A549 treated with CORT108297 at 1 μM for 4 hours (cell line): ENCODE measurements at places on chromosomes 3 and 15. TPM values are rescaled to one million over a fixed set of nuclear protein-coding genes. Genes with fewer than 3 reads are reported as not detected.

LMAN1L gene
- 0.03 to 0.08 TPM (median 0.08 TPM) in 3 of 5 replicates, not detected in the others for total RNA-seq

LRRC31 gene
- 0.02 TPM in 1 of 5 replicates, not detected in the others for total RNA-seq

CNBP gene
- 333 to 359 TPM (median 338 TPM) in 5 replicates for total RNA-seq

ELL3 gene
- total RNA-seq, result 1.3 to 2.5 TPM (median 1.8 TPM) in 5 replicates

C2CD4A gene
- total RNA-seq, result 0.05 to 0.11 TPM (median 0.07 TPM) in 5 replicates

PLSCR5 gene
- total RNA-seq, result not detected in 5 replicates

DUOXA2 gene
- total RNA-seq, result not detected in 5 replicates

GPR87 gene
- total RNA-seq, result 1.4 to 1.8 TPM (median 1.7 TPM) in 5 replicates

ALDH1L1 gene
- total RNA-seq, result 0.14 to 0.36 TPM (median 0.17 TPM) in 5 replicates

PIK3CB gene
- total RNA-seq, result 15.1 to 18.1 TPM (median 17.7 TPM) in 5 replicates

IQCH gene
- 1.5 to 2.5 TPM (median 2.0 TPM) in 5 replicates for total RNA-seq

FOXL2 gene
- 2.5 to 5.2 TPM (median 4.7 TPM) in 5 replicates for total RNA-seq

GRAMD1C gene
- 0.23 to 1.2 TPM (median 0.43 TPM) in 5 replicates for total RNA-seq

SLC9C1 gene
- total RNA-seq, result not detected in 5 replicates
